ENCODE measurements at places on chromosomes 6 and 20.

DNA sequence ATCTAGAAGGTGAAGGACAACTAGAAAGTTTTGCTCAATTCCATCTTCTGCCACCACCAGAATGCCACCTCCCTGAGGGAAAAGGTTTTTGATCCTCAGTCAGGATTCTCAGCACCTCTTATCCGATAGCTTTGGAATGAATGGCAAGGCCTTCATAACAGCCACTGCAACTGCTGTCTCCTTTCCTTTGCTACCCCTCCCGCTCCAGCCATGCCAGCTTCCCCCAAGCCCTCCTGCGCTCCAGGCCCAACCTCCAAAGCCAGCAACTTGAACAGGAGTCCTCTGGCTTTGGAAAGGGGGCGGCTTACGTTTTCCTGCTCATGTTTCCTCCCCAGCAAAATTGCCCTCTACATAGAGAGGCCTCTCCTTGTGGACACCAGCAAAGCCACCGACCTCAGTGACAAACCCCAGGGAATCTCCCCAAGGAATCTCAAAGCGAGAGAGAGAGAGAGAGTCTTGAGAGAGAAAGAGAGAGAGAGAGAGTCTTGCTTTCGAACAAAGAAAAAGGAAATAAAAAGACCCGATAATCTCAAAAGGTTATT is 420 bp upstream of the BTN2A1 start:
- peak; percentile 26 for DNase-seq

DNA sequence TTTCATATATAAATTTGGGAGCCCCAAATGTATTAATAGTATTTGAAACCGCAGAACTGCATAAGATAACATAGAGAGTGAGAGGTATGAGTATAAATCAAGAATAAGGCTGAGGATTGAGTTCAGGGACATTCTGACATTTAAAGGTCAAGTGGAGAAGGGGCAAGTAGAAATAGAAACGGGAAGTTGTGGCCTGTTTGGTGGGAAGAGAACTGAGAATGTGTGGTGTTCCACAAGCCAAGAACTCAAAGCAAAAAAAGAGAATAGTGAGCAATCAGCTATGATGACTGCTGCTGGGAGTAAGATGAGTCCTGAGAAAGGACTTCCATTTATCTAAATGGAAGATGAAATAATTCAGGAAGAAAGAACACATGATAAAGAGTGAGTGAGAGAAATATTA is 418.4 kb downstream of the CD109 start:
- DNase-seq, result no peak

DNA sequence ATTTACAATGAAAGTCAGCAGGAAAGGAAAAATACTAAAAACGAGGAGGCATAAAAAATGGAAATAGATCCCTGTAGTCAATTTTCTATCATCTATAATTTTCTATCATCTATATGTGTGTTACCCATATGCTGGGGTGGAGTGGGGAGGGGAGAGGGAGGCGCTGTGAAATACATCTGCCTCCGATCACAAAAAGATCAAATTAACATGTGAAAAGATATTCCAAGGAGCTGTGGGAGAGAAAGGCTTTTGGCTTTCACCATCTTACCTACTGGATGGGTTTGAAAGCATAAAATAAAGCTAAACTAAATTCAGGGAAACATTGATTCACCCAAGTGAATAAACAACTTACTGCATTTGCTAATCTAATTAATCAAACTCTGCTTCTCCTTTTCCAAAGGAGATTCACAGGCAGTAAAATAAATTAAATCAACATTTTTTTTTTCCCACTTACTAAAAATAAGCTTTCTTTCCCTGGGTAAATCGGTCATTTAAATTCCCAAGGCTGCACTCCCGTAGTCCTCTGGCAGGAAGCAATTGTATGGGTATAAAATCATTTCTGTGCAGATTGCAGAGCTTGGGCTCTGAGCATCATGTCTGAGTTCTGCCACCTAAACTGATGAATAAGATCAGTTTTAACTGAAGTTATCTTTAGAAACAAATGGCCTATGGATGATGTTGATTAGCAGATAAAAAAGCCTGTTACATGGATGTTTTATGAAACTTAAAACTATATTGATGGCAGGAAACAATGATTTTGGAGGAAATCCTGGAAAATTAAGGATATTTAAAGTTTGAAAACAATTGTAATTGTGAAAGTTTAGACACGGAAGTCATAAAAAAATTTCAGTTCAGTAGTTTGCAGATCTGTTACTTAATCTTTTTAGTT is 147.9 kb downstream of the SOX4 start:
- no peak for DNase-seq

DNA sequence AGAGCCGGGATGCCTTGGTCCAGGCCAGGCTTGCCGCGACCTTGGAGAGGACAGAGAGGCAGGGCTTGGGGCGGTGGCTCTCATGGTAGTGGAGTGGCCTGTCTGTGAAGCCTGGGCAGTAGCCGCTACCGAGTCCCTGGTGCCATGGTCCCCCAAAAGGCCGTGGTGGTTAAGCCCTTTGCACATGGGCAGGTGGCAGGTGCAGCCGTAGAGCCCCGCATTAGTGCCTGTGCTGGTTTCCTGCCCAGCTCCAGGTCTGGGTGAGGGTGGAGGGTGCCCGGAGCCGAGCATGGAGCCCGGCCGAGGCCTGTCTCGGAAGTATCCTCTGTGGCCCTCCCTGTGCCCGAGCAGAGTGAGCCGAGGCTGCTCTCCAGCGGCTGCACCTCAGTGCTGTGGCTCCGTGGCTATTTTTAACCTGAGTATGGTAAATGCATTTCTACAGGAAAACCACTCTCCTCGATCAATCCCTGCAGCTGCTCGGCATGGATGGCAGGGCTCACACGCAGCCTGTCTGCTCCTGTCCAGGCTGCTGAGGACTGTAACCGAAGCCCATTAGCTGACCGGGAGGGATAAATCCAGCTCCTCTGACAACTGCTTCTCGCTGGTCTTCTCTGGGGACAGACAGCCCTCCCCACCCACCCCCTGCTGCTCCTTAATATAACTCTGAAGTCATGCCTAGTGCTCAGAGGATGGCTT is 36.3 kb upstream of the GATA5 start:
- no peak for DNase-seq

DNA sequence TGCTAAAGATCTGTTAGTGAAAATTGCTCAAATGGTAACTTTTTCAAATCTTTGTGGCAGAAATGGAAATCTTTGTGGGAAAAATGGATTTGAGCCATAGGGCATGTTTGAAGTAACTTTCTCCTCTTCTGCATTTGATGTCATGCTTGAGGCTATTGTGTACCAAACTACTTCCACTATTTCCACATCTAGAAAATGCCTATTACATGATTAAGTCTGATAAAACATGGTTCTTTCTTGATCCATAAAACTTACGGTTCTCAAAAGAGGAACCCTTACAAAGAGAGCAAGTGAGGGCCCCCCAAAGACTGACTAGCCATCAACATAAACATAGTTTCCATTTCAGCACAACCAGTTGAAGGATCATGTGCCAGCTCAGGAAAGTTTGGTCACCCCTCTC is 150.6 kb downstream of the NFATC2 start:
- no peak for DNase-seq

- DNase-seq, result peak; percentile 7
Observed at GRCh38 chr6:87431263-87431662, 23.5 kb downstream of the CFAP206 start.

DNA sequence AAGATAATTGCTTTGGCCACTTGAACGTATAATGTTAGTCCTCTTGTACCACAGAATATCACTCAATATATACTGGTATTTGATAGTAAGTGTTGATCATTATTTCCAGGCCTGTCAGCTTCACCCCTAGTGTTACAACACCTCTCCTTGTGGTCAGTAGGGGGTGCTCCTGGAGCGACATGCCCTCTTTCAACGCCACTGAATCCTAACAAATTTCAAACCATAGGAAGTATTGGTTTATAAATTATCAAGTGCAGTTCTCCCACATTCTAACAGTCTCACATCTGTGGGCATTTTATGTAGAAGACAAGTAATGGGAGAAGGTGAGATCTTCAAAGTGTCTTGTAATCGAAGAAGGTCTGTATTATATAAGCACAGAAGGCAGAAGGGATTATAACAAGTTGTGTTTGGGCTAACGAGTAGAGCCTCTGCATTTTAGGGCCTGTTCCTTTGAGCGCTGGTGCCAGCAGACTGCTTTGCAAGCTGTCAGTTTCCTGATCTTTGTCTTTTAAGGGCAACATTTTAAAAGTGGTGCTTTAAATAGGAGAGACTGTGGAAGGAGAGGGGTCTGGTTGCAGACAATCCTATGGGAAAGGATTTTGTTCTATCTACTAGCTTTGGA is 57.1 kb upstream of the CEP162 start:
- no peak for DNase-seq

DNA sequence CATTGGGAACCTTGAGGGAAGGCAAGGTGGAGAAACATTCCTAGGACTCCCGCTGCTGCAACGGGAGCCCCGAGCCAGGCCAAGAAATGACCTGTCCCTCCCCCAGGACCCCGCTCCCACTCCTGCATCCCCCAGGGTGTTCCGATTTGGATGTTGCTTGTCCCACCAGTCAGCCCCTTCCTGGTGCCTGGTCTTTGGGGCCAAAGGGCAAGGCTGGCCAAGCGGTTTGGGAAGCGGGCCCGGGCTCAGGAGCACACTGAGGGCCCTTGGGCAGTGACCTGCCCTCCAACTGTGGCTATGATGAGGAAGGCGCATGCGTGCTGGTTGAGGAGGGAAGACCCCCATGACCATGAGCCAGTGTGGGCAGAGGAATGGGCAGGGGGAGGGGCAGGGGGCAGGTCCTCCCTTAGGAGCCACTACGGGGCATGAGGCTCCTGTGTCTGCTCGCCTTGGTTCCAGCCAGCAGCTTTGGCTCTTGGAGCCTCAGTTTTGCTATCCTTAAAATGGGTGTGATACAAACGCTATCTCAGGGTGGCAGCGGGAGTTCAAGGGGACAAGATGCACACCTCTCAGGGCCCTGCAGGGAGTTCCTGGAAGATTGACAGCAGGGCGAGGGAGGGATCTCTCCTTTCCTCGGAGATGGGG is 50.4 kb downstream of the RBM38 start:
- no peak for DNase-seq

DNA sequence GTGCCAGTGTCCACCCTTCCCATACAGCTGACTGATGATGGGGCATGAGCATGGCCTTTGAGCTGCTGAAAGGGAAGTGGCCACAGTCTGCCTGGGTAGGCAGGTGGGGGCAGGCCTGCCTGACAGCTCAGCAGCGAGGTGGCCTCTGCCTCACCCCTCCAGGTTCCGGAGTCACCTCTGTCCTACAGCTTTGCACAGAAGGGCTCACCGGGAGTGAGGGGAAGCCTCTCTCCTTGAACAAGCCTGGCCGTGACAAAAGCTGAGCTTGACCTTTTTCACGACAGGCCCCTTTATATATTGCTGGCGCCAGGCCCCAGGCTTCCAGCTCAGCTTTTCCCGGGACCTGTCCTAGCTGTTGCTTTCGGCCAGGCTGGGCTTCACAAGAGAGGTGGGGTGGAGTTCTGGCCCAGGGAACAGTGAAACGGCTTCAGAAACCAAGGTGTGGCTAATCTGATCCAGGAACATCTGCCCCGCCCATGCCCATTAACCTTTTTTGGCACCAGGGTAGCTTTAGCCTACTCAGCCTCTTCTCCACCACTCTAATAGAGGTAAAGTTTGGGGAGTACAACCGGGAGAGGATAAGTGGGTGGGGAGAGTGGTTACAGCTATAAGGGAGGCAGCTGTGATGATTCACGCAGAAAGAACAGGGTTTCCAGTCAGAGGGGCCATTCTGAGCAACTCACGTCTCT is 42.9 kb downstream of the C6orf132 start:
- DNase-seq, result no peak

DNA sequence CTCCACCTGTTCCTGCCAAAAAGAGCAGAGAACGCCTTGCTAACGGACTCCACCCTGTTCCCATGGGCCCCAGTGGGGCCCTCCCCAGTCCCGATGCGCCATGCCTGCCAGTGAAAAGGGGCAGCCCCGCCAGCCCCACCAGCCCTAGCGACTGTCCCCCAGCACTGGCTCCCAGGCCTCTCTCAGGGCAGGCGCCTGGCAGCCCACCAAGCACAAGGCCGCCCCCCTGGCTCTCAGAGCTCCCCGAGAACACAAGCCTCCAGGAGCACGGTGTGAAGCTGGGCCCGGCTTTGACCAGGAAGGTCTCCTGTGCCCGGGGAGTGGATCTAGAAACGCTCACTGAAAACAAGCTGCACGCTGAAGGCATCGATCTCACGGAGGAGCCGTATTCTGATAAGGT is 201.8 kb downstream of the SASH1 start:
- no peak for DNase-seq

DNA sequence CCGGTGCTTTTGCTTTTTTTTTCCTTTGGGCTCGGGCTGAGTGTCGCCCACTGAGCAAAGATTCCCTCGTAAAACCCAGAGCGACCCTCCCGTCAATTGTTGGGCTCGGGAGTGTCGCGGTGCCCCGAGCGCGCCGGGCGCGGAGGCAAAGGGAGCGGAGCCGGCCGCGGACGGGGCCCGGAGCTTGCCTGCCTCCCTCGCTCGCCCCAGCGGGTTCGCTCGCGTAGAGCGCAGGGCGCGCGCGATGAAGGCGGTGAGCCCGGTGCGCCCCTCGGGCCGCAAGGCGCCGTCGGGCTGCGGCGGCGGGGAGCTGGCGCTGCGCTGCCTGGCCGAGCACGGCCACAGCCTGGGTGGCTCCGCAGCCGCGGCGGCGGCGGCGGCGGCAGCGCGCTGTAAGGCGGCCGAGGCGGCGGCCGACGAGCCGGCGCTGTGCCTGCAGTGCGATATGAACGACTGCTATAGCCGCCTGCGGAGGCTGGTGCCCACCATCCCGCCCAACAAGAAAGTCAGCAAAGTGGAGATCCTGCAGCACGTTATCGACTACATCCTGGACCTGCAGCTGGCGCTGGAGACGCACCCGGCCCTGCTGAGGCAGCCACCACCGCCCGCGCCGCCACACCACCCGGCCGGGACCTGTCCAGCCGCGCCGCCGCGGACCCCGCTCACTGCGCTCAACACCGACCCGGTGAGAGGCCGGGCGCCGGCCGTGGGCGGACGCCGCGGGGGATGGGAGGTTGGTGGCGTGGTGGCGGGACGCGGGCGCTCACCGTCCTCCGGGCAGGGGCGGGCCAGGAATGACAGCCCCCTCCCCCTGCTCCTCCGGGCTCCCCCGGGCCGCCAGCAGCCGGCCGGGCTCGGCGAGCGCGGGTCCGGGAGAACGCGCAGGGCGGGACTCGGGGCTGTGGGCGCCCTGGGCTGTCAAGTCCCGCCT is 606 bp downstream of the ID4 start:
- DNase-seq, result peak; percentile 29

GRCh38 chr6:37137201-37138090 is 32.5 kb upstream of the PIM1 start:
- peak; percentile 86 for DNase-seq

DNA sequence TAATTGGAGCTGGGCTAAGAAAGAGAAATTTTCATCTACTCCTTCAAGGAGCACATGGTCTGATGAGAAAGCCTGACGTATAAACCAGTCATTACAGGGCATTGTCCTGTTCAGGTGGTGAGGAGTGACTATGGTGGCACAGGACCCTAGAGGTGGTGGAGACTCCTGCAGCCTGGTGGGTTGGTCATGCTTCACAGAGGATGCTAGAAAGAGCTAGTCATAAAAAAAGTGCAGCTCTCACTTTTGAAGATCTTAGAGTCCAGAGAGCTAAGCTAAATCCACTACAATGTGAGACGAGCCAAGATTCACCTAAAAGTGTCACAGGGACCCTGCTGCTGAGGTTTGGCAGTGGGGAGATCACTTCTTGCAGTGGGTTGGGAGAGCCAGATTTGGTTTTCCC is 9.8 kb upstream of the ZNF831 start:
- DNase-seq, result no peak

- DNase-seq, result no peak
Observed at GRCh38 chr6:11445146-11445545, 92.4 kb upstream of the TMEM170B start.

All from MG63 (cell line).